ENCODE measurements at places on chromosomes 3 and 15.

DNA sequence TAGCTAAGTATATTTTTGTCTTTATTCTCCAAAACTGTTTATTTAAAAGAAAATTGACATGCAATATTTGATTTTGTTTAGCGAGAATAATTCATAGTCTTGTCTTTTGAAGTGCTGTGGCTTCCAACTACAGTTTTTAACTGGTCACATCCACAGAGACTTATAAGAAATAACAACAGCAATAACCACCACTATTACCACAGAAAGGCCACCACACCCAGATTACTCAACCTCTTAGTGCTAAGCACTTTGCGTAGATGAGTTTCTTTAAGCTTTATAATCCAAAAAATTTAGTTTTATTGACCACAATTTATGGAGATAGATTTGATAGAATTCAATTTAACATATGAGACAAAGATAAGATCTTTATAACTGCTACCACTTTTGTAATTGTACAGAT, 468.4 kb upstream of the UBE2E2 start:
- no peak for DNase-seq

DNA sequence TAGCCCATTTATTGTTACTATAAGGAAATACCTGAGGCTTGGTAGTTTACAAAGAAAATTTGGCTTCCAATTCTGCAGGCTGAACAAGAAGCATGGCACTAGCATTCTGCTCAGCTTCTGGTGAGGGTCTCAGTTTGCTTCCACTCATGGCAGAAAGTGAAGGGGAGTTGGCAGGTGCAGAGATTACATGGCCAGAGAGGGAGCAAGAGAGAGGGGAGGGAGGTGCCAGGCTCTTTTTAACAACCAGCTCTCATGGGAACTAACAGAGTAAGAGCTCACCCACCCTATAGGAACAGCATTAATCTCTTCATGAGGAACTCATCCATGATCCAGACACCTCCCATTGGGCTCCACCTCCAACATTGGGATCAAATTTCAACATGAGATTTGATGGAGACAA, 437.9 kb downstream of the CHL1 start:
- no peak for DNase-seq

- peak; percentile 70 for DNase-seq
Observed at GRCh38 chr15:100889385-100890050, 9.9 kb downstream of the ALDH1A3 start.

- DNase-seq: no peak
Observed at GRCh38 chr15:77517579-77517978, 96.9 kb downstream of the HMG20A start.

- no peak for DNase-seq
Observed at GRCh38 chr15:72958634-72959033, 93.6 kb upstream of the NEO1 start.

- DNase-seq: peak; percentile 48
Observed at GRCh38 chr3:48273594-48274211, 32.8 kb downstream of the ZNF589 start.

DNA sequence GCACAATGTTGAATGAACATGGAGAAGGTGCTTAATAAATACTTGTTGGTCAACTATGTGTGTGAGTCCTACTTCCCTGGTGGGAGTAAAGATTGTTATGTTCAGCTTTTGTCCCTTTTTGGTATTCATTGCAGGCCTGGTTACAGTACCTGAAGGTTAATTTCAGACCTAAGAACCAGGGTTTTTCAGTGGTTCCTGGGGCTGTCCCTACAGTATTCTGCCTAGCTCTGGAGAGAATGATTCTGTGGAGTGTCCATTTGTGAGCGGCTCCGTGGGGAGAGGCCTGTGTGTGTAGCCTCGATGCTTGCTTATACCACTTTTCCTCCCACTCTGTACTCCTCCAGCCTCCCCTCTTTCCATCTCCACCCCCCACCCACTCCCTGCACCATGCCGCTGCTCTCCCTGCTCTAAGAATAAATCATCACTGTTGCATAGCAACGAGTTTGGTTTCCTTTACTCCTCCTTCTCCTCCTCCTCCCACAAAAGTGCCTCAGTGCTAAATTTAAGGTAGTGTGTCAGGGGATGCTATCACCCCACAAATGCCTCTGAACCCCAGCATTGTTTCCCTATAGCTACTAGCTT, 150.6 kb upstream of the ROPN1 start:
- no peak for DNase-seq

GRCh38 chr15:79919749-79920511, 23.1 kb upstream of the MTHFS start:
- no peak for DNase-seq

DNA sequence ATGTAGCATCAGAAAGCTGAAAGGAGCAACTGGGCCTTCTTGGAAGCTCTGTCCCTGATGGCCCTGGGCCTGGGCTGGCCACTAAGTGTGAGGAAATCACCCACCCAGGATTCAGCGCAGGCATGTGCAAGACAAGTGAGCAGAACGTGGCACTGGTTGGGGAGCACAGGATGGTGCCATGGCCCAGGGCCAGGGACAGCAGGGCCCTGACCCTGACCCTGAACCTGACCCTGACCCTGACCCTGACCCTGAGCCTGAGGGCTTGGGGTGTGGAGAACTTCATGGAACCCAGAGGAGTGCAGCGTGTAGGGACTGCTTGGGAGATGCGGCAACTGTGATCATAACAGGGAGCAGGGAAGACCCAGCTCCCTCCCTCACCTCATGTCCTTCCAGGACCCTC, 5.9 kb upstream of the ALDH1L1 start:
- no peak for DNase-seq

DNA sequence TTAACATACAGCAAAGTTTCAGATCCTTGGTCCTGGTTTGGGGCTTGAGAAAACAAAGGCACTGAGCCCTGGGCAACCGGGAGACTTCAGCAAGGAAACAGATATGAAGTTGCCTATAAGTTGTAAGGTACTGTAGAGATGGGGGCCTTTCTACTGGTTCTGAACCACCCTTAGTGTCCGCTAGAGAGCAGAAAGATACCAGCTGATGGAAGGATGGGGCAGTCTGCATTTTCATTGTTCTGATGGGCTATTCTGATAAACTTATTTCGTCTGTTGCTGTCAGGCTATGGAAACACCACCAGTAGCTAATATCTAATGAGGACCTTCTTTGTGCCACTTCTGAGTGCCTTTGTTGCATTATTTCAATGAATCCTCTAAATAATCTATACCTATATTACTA, 38.7 kb downstream of the FGD5 start:
- no peak for DNase-seq

GRCh38 chr3:88824666-88825564, 282.5 kb upstream of the EPHA3 start:
- peak; percentile 32 for DNase-seq

GRCh38 chr3:50242851-50243542, 7.0 kb downstream of the GNAI2 start:
- DNase-seq: no peak

DNA sequence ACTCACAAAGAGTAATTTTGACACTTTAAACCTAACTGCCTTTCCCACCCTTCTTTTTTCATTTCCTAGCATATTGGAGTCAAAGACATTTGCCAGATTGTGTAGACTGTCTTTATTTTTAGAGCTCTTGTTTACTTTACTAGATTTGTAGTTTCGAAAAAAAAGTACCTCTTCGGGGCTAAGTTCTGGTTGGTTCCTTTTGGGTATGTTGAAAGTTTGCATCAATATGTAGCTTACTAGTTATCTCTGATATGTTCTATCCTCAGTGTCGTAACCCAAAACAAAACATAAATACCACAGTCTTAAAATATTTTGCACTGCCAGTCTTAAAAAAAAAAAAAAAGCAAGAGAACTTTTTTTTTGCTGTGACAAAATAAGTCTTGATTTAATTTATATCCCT, 52.2 kb downstream of the REC114 start:
- no peak for DNase-seq

DNA sequence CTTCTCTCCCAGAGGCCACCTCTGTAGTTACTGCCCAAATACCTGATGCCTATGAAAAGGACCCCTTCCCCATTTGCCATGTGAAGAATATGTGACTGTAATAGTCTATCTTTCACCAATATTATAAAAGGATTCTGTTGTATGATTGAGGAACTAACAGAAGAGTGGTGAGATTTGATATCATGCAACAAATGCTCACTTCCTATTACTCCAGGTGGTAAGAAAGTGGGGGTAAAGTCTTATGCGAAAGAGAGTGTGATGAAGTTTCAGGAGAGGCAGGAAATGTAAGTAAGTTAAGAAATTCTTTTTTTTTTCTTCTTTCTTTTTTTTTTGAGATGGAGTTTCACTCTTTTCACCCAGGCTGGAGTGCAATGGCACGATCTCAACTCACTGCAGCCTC, 24.4 kb upstream of the RAP2B start:
- no peak for DNase-seq

- DNase-seq: peak; percentile 43
Observed at GRCh38 chr3:119636249-119636648, 24.1 kb downstream of the POPDC2 start.

GRCh38 chr3:98558100-98558827, 26.5 kb downstream of the GPR15 start:
- DNase-seq: no peak

GRCh38 chr3:23696842-23697241, 108.9 kb upstream of the UBE2E1 start:
- no peak for DNase-seq

DNA sequence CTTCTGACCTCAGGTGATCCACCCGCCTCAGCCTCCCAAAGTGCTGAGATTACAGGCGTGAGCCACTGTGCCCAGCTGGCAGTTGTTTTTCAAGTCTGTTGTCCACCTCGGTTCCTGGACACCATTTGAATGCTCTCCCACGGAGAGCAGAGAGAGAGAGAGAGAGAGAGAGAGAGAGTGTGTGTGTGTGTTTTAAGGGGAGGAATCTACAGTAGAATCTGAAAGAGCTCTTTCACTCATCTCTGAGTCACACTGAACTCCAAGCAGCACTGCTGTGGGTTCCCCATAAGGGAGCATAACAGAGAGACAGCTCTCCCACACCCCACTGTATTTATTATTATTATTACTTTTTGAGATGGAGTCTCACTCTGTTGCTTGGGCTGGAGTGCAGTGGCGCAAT, 156.6 kb downstream of the RPLP1 start:
- DNase-seq: peak; percentile 15

DNA sequence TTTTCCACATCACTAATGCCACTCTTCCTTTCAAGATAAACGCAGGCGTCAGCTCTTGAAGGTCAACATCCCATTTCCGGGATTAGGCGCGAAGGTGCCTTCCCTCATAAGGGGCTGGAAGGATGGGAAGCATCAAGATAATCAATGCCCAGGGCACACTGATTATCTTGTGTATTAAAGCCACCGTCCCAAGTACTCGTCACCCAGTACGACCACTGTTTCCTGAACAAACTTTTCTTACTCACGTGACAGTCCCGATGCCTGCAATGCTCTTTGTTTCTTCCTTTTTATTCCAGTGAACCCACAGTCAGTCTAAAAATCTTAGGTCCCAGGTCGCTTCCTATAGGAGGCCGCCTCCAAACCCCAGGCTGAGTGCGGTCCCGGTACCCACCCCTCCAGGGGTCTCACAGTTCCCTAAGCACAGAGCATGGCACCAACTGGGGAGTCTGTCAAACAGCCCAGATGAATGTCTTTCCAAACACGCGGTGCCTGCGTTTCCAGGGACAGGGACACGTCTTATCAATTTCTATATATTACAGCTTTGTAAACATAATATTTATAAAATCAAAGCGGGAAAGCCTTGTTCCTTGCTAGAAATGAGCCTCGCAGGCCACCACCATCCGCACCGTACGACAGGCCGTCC, 589 bp downstream of the ANAPC13 start:
- DNase-seq: no peak

DNA sequence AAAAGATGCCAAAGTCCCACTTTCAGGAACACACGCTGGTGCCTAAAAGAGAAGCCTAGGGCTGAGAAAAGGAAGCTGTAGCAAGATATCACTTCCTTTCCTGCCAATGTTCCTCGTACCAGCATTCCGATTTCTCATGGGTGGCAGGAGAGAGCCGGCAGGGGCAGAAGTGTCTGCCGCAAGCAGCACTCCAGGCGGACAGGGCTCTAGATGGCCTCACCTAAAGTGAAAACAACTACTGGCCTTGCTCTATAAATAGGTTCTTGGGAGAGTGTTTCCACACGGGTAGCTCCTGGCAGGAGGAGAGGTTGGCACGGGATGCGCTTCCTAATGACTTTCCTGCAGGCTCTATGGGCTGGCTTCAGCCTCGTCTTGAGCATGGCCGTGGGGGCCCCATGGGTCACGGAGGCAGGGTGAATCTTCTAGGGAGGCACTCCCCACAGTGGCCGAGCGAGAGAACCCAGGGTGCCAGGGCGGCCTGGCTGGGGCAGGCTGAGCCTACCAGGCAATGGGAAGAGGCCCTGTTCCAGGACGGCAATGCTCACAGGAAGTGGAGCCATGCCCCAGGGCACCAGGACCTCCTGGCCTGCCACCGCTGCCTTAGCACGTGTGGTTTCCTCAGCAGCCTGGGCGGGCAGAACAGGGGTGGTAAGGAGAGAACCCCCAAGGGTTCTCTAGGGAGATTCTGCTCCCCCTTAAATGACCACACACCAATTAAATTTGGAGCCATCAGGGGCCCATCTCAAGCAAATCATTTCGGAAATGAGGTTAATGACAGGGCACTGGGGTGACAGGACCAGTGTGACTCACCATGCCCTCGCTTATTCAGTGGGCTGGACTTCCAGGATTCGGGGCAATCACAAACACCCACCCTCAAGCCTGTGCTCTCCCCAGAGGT, 14.6 kb upstream of the DUSP7 start:
- no peak for DNase-seq

DNA sequence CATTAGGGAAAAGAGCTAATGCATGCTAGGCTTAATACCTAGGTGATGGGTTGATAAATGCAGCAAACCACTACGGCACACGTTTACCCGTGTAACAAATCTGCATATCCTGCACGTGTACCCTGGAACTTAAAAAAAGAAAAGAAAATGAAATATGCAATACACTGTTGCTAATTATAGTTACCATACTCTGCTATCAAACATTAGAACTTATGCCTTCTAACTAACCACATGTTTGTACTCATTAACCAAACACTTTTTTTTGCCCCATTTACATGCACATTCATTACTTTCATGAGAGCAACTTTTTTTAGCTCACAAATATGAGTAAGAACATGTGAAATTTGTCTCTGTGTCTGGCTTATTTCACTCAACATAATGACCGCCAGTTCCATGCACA, 253.1 kb downstream of the CGGBP1 start:
- DNase-seq: no peak

- no peak for DNase-seq
Observed at GRCh38 chr3:53948174-53948573, 56.5 kb upstream of the SELENOK start.

GRCh38 chr3:149796026-149796425, 3.7 kb upstream of the ANKUB1 start:
- no peak for DNase-seq
